PC-9 (cell line): ENCODE measurements at places on chromosomes 4 and X. TPM values are rescaled to one million over a fixed set of nuclear protein-coding genes. Genes with fewer than 3 reads are reported as not detected.

Gene NAP1L2
- total RNA-seq: not detected in 2 replicates

Gene ARMCX2
- total RNA-seq: 4.4 and 5.2 TPM in 2 replicates

Gene MAGEC2
- not detected in 2 replicates for total RNA-seq

DNA sequence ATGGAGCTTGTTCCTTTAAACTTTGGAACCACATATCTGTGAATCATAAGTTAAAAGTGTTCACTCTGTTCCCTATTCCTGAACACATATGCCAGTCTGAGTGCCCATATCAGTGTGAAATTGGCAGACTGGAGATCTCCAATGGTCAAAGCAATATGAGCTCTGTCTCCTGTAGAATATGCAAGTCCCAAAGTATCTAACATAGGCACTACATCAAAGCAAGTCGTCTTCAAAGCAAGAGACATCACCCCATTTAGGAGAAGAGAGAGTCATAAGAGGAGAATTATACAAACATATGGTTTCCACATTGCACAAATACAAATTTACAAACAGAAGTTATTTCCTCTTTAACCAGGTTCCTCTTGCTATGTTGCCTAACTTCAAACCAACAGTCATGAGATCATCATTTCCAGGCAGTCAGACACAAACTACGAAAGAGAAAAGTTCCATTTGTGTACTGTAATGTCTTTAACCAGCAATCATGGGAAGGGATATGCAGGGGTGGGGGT is 9.9 kb upstream of the GK start:
- no peak for DNase-seq
- no peaks in the 10 kb centered on the region for H3K4me1 ChIP-seq
- H3K36me3 ChIP-seq: no peaks in the 10 kb centered on the region
- H3K27ac ChIP-seq: no peak overlapping the region
- H3K4me3 ChIP-seq: no peak overlapping the region
- no peaks in the 10 kb centered on the region for H3K27me3 ChIP-seq
